Endothelial cell (in vitro differentiated cells): ENCODE measurements at places on chromosomes 13 and 19.

DNA sequence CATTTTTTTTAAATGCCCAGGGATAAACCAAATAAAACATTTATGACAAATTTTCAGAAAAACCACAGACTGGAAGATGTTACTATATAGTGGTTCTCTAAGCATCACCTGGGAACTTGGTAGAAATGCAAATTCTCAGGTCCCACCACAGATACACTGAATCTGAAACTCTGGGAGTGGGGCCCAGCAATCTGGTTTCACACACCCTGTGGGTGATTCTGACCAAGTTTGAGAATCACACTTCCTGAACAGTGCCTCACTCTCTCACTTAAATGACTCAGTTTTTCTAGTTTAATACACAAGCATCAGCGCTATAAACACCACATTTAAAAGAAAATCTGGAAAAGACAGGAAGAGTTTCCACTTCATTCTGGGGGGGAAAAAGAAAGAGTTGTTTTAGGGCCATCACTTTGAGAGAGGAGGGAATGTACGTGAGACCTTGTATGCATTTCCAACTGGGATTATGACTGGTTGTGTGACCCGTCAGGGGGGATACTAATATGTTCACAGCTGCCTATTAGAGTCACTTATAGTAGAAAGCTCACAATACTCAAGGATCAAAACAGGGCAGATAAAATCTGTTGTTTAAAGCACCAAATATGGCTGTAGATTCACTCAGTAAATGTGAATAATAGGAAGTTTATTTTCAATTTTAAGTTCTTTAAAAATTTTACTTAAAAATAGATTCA is 567.7 kb downstream of the GPC6 start:
- DNase-seq, result no peak

DNA sequence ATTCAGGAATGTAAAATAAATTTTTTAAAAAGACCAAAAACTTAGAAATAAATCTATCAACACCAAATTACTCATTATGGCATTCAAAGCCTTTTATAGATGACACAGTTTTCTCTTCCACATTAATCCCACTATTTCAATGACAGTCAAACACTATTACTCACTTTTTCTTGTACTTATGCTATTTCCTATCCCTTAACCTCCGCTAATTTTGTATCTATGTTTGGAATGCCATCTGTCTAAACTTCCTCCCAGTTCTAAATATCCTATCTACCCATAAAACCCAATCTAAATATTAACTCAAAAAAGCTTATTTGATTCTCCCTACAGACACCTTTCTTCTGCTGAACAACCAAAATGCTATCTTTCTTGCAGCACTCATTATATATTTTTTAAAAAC is 203.5 kb downstream of the ENOX1 start:
- no peak for DNase-seq

- DNase-seq, result no peak
Measured at GRCh38 chr13:31908696-31909411, 122.7 kb upstream of the FRY start.

GRCh38 chr19:39953915-39954314 is 17.1 kb upstream of the PSMC4 start:
- no peak for DNase-seq

- no peak for DNase-seq
Measured at GRCh38 chr13:24652359-24652758, 27.8 kb upstream of the ATP12A start.

DNA sequence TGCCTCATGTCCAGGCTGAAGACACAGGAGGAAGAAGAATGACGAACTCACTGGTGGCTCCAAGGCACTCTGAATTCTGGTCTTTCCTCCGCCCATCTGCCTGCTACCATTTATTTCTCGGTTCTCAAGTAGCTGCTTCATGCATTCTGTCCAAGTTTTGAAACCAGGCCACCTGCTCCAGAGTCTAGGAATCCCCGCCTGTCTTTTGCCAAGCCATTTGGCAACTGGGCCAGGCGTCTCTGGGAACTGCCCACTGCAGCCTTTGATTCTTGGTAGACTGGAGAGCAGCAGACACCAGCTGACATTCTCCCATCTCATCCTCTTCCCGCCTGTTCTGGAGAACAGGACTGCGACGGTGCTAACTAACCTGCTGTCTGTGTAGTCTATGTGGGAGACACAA is 10.8 kb downstream of the SLC35E1 start:
- DNase-seq, result no peak

DNA sequence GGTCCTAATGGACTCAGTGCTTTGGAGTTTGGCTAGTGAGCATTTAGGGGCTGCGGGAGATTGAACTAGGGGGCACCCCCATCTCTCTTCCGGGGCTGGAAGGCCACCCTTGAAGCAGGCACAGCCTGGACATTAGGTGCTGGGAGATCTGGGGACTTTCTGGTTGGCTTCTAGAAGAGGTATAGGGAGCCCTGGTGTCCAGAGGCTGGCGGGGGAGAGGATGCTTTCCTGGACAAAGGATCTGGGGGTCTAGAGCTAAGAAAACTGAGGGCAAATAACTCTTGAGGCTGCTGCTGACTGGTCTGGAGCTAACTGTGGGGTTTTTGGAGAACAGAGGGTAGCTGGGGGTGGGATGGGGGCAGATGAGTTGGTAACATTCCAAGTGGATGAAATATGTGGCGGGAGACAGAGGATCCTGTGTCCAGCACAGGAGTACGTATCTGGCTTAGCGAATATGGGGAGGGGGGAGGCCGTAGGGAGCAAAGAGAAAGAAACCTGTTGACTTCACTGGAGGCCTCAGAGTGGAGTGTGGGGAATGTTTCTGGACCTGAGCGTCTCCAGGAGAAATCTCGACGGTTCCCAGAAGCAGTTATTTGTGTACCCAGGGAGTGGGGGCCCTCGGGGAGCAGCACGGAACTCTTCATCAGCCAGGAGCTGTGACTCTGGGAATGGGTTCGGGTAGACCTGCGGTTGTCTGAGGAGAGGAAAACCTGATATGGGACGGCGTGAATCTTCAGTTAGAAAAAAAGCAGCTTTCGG is 1.4 kb downstream of the HNRNPUL1 start:
- peak; percentile 9 for DNase-seq

GRCh38 chr13:50645092-50645491 is 198.4 kb downstream of the DLEU7 start:
- no peak for DNase-seq

DNA sequence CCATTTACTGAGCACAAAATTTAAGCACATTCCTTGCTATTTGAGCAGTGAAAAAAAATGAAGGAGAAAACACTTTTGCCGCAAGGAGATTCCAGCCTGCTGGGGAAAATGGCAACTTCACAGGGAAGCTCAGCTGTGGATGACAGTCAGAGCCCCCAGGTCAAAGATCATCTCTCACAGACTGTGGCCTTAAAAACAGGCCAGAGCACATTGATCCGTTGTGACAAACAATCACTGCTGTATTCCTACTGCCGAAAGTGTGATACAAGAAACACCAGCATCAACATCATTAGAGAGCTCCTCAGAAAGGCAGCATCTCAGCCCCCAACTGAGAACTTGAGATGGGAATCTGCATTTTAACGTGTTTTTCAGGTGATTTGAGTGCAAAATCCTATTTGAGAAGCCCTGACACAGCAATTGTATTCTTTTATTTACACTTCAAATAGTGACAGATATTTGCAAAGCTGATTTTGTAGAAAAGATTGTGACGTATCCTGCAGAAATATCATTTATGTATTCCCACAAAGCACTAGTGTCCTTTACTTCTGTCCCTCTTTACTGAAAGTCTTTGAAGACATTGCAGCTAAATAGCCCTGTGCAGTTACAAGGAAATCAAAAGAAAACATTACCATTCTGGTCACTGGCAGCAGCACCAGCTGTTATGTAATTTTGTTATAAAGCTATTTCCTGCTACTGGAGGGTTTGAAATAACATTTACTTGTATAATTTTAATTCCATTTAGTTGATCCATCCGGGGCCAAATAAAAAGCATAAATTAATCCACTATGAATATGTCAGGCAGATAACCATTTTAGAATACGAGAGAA is 652.0 kb downstream of the LIG4 start:
- DNase-seq, result no peak

DNA sequence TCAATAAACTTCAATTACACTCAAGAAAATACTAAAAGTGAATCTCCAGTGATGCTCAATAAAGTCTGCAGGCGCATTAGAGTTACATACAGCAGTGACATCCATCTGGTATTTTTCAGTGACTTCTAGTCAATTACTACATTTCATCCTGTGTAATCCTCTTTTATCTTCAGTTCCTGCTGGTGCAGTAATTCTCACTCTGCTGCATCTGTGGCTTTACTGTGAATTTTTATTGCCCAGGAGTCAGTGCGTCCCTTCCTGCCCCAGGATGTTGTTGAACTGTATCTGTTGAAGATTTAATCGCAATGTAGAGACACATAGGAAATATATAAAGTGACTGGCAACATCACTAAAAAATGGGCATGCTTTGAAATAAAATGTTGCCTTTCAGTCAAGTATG is 196.3 kb upstream of the TMTC4 start:
- no peak for DNase-seq

DNA sequence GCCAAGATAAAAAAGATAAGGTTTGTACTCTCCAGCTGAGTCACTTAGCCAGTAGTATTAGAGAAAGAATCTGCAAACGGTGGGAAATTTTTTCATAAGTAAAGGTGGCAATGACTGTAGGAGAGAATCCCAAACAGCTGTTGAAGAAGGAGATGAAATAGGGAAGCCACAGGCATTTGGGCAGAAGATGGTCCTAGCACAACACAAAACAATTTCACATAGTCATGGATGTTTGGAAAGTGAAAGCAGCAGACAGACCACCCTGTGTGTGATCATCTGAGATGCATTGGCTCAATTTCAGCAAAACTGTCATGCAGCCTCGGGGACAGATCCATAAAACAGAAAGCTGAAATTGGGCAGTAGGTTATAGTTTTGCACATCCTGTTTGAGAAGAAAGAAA is 2832.4 kb downstream of the PCDH9 start:
- DNase-seq, result no peak

DNA sequence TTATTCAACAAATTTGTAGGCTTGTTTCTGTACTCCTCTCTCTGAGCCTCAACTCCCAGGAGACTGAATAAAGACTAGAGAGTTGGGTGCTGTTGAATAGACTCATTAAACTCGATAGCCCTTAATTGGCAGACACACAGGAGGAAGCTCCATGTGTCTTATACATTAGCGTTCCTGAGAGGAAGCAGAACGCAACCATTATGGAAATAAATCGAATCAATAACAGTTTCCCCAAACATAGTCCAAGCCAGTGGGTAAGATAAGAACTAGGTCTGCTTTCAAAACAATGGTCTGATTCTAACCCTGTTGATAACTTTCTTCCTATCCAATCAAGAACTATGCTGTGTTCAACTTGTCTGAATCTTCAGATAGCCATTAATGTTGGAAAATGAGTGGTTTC is 118.1 kb upstream of the FNDC3A start:
- no peak for DNase-seq

DNA sequence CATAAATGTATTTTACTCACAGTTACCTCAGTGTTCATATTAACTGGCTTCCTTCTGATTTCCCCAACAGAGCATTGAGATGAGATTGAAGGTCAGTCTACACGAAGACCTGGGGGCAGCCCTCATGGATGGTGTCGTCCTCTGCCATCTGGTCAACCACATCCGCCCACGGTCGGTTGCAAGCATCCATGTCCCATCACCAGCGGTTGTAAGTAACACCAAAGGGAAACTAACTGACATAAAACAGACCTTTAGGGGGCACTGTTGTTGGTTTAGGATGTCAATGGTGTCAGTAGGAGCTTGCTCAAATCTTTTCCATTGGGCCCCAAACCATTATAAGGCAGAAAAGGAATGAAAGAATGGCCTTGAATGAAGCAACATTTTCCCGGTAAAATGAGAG is 68.2 kb downstream of the ESD start:
- DNase-seq, result peak; percentile 10

GRCh38 chr19:50384685-50385535 is 763 bp downstream of the POLD1 start:
- DNase-seq, result no peak

DNA sequence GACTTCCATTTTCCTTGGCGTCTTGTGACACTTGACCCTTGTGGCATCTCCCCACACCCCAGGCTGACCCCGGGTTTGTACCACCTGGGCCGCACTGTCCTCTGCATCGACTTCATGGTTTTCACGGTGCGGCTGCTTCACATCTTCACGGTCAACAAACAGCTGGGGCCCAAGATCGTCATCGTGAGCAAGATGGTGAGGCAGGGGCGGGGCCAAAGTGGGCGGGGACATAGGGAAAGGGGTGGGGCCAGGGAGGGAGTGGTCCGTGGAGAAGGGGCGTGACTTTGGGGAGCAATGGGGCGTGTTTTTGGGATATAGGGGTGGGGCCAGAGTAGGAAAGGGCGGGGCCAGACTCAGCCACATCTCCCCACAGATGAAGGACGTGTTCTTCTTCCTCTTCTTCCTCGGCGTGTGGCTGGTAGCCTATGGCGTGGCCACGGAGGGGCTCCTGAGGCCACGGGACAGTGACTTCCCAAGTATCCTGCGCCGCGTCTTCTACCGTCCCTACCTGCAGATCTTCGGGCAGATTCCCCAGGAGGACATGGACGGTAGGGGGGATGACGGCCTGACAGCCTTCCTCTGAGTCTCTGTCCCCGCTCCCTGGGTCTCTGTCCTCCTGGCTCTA is 42.8 kb downstream of the TRPM4 start:
- no peak for DNase-seq

GRCh38 chr19:20431826-20432225 is 133.8 kb downstream of the ZNF737 start:
- DNase-seq, result no peak

DNA sequence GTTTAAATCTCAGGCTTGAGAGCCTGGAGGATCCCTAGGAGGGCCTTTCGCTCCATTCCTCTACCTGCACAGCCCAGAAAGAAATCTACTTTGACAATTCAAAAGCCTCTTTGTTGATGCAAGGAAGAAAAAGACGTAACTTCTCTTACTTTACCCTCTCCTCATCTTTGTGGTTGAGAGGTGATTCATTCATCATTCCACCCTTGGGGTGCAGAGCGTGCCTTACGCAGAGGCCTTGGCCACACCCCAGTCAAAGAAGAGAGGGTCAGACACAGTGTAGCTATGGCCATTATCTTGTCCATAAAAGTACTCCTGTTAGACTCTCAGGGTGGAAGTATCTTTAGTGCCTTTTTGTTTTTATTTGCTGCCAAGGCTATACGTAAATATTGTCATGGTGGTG is 184.0 kb downstream of the IRS2 start:
- DNase-seq, result no peak

GRCh38 chr13:29538652-29539040 is 56.8 kb downstream of the SLC7A1 start:
- DNase-seq, result no peak

- DNase-seq, result no peak
Measured at GRCh38 chr19:1153891-1154730, 20.0 kb downstream of the SBNO2 start.

DNA sequence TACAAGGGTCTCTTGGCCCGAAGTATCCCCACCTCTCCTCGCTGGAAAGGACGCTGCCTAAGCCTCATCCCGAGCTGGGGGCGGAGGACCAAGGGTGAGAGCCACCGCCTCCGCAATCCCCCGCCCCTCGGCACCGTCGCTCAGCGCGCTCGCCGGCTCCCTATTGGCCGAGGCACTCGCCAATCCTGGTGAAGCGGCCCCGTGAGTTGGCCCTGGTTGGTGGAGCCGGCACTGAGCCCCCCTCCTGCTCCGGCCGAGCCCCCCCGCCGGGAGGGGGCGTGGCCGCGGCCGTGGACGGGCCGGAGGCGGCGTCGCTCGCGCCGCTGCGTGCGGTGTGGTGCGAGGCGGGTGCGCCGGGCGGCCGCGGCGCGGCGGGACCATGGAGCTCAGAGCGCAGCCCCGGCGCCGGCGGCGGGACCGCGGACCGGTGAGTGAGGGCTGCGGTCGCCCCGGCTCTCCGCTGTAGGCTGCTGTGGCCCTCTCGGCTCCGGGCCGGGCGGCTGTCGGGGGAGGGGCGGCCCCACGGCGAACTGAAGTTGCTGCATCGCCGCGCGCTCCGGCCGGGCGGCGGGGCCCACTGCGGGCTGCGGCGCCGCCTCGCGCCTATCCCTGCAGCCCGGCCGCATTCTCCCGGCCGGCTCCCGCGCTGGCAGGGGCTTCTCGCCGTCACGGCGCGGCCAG is at the start of gene WASF3:
Gene WASF3, plus strand, starts transcription at position 291 of the 681 bp plus-strand sequence. CDS start 84,588 bp downstream, outside the sequence.
- DNase-seq, result peak; percentile 96
